Epithelial cell of proximal tubule (primary cell): ENCODE measurements at places on chromosomes 7 and 10. TPM values are rescaled to one million over a fixed set of nuclear protein-coding genes. Genes with fewer than 3 reads are reported as not detected.

DNA sequence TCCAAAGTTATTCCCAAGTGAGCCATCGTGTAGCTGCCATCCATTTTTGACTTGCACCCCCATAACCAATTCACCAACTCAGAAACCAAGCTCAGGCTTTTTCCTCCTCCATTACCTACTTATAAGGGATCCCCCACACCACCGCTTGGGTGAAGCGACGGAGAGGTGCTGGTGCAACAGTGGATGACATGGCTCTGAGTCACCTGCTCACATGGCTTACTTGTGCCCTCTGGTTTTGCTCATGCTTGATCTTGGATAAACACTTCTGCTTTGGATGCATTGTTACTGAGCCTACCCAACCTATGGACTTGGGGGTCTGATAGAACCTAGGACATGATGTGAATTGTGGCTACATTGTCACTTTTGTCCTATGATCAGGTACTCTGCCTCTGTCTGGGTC lies 12.0 kb upstream of the AKR1B1 start:
- peak; percentile 86 for DNase-seq

GLCCI1 gene
- 1.9 and 3.0 TPM in 2 replicates for total RNA-seq

- no peak for DNase-seq
Measured at GRCh38 chr7:124879771-124880170, 49.9 kb downstream of the POT1 start.

GRCh38 chr10:30818854-30819253 lies 189.3 kb upstream of the LYZL2 start:
- peak; percentile 37 for DNase-seq

ITGA8 gene
- total RNA-seq, result 0.06 TPM in 1 of 2 replicates, not detected in the other

DNA sequence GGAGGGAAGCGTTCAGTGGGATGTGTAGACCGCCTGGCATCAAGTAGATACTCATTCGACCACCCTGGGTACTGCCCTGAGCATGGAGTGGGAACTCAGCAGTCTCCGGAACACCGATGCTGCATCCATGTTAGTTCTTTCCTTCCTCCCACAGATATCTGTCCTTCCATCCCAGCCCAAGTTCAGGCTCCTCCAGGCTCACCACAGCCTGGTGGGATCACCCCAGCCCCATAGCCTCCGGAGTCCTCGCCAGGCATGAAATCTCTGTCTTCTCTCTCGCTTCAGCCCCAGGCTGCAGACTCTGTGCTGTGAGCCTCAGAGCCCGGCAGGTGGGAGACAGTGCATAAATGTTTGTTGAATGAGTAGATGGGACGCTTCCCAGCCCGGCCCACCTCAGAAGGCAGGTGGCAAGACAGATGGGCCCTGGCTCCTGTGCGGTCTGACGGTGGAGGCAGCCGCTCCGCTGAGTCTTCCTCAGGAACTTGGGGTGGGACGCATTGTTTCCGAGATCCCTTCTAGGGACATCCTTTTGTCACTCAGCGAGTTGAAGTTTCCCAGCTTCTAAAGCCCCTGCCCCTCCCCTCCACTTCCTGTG lies 42.9 kb downstream of the ELFN1 start:
- no peak for DNase-seq

DNA sequence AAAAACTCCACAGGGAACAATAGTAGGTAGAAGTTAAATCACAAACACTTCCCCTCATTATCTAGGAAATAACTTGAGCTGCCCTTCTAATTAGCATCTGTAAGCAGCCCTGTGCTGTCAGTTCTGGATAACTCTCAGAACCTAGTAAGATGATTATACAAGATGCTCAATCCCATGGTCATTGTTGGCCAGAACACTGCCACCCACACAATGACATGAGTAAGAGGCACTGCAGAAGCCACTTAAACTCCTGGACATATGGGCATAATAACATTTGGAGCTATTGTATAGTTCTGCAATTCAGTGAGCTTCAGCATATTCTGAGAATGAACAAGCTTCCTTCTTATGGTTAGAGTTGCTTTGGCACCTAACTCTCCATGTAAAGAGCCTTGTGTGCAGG lies 153.8 kb downstream of the PLPP4 start:
- DNase-seq, result no peak

- DNase-seq, result no peak
Measured at GRCh38 chr10:113278664-113279063, 274.2 kb upstream of the HABP2 start.

SYT15 gene
- 0.14 TPM in 1 of 2 replicates, not detected in the other for total RNA-seq

GRCh38 chr10:70619271-70620019 lies 16.9 kb upstream of the PRF1 start:
- DNase-seq, result no peak

- DNase-seq, result no peak
Measured at GRCh38 chr7:115352375-115352774, 430.5 kb downstream of the MDFIC start.

DNA sequence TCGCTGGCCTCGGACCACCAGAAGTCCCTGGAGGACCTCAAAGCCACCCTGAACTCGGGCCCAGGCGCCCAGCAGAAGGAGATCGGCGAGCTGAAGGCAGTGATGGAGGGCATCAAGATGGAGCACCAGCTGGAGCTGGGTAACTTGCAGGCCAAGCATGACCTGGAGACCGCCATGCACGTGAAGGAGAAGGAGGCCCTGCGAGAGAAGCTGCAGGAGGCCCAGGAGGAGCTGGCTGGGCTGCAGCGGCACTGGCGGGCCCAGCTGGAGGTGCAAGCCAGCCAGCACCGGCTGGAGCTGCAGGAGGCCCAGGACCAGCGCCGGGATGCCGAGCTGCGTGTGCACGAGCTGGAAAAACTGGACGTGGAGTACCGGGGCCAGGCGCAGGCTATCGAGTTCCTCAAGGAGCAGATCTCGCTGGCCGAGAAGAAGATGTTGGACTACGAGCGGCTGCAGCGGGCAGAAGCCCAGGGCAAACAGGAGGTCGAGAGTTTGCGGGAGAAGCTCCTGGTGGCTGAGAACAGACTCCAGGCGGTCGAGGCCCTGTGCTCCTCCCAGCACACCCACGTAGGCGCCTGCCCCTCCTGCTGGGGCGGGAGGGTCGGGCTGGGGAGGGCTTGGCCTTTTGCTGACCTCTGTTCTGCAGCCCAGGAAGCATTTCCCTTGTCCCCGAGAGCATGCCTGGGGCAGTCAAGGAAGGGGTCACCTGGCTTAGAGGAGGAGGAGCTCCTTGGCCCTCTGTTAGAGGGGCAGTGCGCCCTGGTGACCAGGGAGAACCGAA lies 77.3 kb upstream of the GTF2IRD1 start:
- DNase-seq, result no peak

GRCh38 chr7:1144269-1144771 lies 15.7 kb downstream of the ZFAND2A start:
- DNase-seq, result no peak

DNA sequence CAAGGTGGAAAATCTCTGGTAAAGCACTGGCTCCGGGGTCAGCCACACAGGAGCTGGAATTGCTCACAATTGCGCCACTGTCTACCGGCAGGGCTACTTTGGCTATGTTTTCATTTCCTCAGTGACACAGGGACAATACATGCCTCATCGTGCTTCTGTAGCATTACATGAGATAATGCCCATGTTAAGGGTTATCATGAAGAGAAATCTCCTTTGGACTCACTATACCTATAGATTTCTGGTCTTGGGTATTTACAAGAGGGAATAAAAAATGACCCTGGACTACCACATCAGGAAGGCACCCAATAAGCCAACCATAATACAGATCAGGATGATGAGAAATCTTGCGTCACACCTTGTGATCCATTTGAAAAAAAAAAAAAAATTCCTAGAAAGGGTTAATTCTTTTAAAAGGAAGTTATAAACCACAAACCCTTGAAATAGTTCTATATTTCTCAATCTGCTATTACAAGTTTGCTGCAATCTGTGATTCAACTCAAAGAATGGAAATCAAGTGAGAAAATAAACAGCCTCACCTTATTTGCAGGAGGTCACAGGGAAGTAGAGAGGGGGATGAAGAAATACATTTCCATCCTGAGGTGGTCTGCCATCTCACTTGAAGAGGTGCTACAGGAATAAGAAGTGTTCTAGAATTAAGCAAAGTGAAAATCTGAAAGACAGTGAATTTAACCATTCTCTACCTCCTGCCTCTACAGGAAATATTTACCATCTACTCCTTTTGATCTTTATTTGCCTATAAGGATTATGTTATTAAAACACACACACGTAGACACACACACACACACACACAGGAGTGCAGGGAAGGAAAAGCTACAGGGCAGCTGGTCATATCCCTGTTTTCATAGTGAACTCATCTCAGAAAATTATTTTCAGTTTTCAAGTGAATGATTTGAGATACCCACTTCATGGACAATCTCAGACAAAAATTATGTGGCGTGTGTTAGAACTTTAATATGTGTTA lies 231.3 kb upstream of the CELF2 start:
- DNase-seq, result no peak

CCDC7 gene
- 1.3 and 4.1 TPM in 2 replicates for total RNA-seq

- no peak for DNase-seq
Measured at GRCh38 chr10:50392966-50393718, 141.8 kb upstream of the ASAH2 start.

DNA sequence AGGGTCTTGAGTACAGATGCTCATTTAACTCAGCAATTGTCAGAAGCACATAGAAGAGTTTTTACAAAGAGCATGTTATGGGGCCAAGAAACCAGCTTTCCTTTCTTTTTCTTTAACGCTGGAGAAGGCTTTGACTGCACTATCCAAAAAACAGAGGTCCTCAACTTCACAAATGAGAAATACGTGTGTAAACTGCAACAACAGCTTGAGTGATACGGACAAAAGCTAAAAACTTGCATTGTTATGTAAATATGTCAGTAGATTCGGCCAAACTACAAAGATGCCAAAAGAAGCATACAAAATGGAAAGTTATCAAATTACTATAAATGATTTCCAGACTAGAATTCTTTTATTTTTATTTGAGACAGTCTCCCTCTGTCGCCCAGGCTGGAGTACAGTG lies 62.4 kb upstream of the C10orf90 start:
- no peak for DNase-seq

BAIAP2L1 gene
- total RNA-seq, result 25.3 and 46.8 TPM in 2 replicates
